ENCODE measurements at places on chromosomes 16 and 17.

DNA sequence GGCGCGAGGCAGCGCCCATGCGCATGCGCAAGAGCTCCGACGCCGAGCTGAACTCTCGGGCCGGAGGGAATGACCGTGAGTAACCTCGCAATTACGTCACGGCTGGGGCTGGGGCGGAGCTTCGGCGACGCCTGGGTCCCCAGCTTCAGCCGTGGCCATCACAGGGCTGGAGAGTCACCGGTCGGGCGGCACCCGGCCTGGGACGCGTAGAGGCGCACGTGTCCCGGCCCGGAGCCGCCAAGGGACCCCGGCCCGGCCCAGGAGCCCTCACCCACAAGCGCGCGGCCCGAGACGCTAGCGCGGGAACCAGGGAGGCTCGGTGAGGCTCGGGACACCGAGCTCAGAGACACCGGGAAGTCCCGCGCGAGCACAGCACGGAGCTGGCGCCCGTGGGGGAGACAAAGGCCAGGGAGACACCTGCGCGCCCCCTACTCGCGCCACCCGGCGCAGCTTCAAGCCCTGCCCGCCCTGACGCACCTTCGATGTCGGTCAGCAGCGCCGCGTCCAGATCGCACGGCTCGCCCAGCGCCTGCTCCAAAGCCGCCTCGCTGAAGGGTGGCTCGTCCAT is 452 bp downstream of the SREBF1 start:
- DNase-seq: peak; percentile 99

GRCh38 chr17:10116267-10116666 is 82.1 kb downstream of the GAS7 start:
- DNase-seq: no peak

- no peak for DNase-seq
Observed at GRCh38 chr17:36470499-36470898, 16.0 kb upstream of the ZNHIT3 start.

GRCh38 chr16:20441191-20441590 is 10.1 kb upstream of the ACSM2A start:
- DNase-seq: no peak

Data from inflammatory macrophage treated with lipopolysaccharide for 4 hours (primary cell).